SK-N-MC (cell line): ENCODE measurements at places on chromosomes 16 and 17.

DNA sequence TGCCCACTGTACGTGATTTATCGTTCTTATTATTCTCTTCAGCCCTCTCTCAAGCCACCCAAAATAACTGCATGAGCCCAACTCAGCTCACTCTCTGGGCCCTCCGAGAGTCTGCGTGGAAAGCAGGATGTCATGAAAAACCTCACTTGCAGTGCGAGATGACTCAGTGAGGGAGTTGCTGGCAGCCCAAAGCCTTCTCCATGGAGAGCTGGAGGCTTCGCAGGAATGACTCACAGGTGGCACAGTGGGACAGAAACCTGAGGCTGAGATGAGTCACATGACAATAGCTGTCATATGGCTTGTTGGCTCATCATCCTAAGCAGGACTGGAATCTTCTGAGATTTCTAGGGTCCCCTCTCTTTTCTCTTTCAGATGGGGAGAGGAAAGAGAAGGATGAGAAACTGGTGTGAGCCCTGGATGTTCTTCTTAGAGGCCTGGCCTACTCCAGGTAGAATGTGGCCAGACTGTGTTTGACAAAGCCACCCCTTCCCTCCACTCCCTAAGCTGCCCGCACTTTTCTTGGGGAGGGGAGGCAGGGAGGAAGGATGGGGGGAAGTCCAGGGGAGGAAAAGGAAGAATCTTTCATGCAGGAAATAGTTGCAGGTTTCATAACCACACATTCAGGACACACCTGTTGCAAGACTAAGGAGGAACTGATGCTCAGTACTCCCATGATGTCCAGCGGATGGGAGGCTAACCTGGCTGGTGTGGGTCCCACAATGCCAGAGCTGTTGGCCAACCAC lies 160.6 kb upstream of the RPL38 start:
- no peak for DNase-seq

- no peak for DNase-seq
Measured at GRCh38 chr16:64392456-64392855, 729.4 kb downstream of the CDH11 start.

- no peak for DNase-seq
Measured at GRCh38 chr17:72305472-72305871, 184.7 kb downstream of the SOX9 start.

DNA sequence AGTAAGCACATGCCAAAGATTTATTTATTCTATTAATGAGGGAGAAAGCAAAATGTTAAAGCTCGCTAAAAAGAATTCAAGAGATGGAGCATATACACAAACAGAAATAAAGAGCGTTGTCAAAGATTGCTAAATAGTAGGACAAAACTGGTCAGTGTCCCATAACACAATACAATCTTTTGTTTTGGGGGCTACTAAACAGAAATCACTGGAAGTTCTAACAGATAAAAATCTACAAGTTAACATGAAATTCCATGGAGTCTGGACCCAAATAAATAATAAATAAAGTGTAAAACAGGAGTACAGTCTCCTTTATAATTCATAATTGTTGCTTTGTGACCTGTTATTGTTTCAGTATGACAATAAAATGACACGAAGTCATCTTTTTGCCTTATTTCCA lies 115.2 kb upstream of the CNTNAP4 start:
- DNase-seq, result no peak

DNA sequence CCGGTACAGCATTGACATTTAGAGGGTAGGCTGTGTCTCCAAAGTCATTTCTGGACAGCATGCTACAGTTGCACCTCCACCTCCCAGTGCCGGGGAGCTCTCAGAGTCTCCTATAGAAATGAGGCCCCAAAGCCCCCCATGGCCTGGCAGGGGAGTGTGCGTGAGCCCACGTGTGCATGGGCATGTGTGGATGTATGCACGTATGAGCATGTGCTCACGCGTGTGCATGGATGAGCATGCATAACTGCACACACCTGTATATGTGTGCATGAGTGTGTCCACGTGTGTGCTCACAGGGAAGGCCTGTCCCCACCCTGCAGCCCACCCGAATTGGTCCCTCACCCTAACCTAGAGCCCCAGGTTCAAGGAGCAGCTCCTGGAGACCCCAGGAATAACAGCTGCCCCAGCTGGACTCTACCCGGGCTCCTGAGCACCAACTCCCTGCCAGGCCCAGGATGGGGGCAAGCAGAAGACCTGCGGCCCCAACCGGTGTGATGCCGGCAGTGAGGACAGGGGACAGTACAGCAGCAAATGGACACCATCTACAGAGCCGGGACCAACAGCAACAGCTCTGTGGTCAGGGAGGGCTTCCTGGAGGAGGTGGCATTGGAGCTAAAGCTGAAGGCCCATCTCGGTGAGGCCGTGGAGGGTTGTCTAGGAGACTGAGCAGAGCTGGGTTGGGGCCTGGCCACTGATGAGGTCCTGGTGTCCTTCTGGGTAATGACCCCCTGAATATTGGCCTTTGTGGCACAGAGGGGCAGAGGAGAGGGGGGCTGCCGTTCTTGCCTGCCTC lies 35.1 kb downstream of the ZNF469 start:
- DNase-seq, result no peak

- no peak for DNase-seq
Measured at GRCh38 chr16:3822366-3823045, 58.0 kb downstream of the CREBBP start.

DNA sequence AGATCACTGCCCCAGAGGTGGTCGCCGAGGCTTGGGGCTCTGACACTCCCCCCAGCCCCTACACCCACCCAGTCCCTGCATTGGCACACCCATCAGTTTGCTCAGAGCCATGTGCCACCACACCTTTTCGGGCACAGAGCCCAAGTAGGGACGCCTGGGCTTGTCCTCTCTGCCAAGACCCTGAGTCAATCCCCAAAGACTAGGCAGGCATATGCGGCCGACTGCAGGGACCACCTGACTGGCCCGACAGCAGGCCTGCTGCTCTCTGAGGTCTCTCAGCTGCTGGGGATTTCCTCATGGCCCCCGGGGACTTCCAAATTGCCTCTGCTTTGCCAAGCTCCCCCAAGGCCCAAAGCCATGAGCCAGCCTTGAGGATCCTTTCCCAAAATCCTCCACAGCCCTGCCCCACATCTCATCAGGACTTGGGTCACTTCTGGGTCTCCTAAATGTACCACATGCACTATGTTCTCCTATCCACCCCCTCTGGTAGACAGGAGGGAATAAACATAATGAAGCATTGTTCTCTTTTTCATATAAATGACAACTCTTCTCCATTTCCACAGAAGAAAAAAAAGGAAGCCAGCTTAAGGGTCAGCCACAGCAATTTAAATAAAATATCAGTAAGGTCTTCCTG lies 30.6 kb downstream of the MYO18A start:
- no peak for DNase-seq

- DNase-seq, result no peak
Measured at GRCh38 chr16:23355106-23355670, 53.1 kb downstream of the SCNN1B start.

- DNase-seq, result no peak
Measured at GRCh38 chr17:2213291-2213960, 90.2 kb downstream of the SMG6 start.

DNA sequence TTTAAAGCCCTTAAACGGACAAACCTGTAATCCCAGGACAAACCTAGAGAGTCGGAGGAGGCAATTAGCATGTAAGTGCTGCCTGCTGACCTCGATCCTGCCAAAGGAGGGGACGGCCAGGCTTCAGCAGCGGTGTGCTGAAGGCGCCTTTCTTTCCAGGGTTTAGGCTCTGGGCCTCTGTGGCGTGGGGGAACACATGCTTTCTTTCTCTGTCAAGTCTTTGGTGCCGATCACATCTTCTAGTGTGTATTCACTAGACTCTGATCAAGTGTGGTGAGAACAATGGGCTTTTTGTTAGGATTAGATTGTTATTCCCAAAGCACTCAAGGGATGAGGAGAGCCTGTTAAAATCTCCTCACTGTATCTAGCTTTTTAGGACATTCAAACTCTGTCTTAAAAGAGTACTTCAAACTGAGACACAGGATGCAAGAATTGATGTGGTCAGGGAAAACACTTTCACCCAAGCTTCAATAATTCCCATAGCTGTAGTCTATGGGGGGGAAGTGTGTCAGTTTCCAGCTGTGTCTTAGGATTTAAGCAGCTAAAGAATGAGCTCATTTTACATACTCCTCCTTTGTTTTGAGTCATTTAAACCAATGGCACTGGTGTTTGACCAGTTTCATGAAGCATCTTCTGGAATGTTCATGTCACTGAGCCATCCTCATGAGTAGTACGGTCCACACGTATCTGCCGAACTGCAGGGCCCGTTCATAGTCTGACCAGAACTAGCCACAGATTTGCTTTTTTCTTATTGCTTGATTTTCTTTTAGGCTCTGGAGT lies 51.2 kb downstream of the RPA1 start:
- DNase-seq, result no peak
